ENCODE measurements at places on chromosomes 6 and 20. TPM values are rescaled to one million over a fixed set of nuclear protein-coding genes. Genes with fewer than 3 reads are reported as not detected.

GRCh38 chr6:23910420-23910819 lies 215.6 kb upstream of the NRSN1 start:
- DNase-seq, result no peak
- no peak overlapping the region for H3K4me3 ChIP-seq
- no peaks in the 10 kb centered on the region for H3K4me1 ChIP-seq
- H3K27me3 ChIP-seq, result no peaks in the 10 kb centered on the region
- H3K27ac ChIP-seq, result no peak overlapping the region

DNA sequence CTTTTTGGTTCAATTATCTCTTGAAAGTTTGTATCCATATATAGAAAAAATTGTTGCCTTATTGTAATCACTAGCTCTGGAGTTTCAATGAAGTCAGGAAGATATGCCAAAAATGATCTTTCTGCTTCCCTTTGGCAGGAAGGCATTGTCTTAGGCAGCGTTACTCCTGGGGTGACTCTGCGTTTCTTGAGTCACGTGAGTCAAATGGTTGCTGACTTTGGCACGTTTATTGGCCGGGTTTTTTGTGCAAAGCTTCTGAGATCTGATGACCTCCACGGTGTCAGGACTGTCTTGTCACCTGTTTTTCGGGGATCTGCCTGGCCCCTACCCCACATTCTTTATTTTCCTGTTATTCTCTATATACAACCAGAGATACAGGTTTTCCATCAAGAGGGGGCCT lies 10.4 kb downstream of the PHACTR3 start:
- H3K27me3 ChIP-seq, result peaks cover 4% of the 10 kb centered on the region
- no peak for DNase-seq
- no peaks in the 10 kb centered on the region for H3K4me1 ChIP-seq
- no peaks in the 10 kb centered on the region for H3K36me3 ChIP-seq

- no peaks in the 10 kb centered on the region for H3K4me1 ChIP-seq
- H3K27ac ChIP-seq, result no peak overlapping the region
- no peak for DNase-seq
Measured at GRCh38 chr6:41392246-41392645, 56.8 kb downstream of the NCR2 start.

DNA sequence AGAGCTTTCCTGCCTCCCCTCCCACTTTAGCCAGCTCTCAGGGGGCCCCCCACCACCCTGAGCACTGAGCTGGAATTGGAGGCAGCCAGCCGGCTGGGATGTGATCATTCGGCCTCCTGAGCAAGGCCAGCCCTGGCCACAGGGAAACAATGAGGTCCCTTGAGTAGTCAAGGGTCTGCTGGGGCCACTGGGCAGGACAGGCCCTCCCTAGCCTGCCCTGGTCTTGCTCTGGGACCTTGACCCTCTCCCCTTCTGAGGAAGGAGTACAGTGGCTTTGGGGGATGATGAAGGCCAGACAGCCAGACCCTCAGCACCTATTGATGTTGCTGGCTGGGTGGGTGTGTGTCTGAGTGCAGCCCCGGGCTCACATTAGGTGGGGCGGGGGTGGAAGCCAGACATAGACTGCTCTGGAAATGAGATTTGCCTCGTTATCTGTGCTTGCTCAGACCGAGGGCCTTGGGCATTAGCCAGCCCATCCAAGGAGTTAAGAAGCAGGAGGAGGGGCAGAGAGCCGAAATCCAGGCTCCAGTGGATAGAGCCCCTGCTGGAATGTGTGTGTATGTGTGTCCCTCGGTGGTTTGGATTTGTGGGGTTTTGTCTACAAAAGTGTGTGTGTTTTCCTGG lies 21.3 kb downstream of the CD40 start:
- H3K36me3 ChIP-seq, result no peaks in the 10 kb centered on the region
- no peak overlapping the region for H3K27ac ChIP-seq
- no peak for DNase-seq
- H3K27me3 ChIP-seq, result peaks cover 31% of the 10 kb centered on the region

DNA sequence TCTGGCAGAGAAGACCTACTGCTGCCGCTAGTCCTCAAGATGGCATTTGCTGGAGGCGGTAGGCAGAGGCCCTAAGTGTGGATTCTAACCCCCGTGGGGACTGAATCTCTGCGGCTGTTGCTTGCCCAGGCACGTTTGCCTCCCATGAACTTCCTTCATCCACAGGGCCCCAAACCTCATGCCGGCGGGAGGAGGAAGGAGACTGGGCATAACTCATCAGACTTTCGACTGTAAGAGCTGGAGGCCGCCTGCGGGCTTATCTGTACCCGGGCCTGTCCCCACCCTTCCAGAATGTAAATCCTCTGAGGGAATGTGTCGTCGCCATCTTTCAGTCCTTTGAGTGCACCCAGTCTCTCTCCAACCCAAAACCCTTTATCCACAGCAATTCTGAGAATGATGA lies 990 bp downstream of the ZFP57 start:
- peak overlapping the region; percentile 72 for H3K27ac ChIP-seq
- peaks cover 2% of the 10 kb centered on the region for H3K36me3 ChIP-seq
- peak overlapping the region; percentile 91 for H3K4me3 ChIP-seq
- peaks cover 36% of the 10 kb centered on the region for H3K4me1 ChIP-seq

DNA sequence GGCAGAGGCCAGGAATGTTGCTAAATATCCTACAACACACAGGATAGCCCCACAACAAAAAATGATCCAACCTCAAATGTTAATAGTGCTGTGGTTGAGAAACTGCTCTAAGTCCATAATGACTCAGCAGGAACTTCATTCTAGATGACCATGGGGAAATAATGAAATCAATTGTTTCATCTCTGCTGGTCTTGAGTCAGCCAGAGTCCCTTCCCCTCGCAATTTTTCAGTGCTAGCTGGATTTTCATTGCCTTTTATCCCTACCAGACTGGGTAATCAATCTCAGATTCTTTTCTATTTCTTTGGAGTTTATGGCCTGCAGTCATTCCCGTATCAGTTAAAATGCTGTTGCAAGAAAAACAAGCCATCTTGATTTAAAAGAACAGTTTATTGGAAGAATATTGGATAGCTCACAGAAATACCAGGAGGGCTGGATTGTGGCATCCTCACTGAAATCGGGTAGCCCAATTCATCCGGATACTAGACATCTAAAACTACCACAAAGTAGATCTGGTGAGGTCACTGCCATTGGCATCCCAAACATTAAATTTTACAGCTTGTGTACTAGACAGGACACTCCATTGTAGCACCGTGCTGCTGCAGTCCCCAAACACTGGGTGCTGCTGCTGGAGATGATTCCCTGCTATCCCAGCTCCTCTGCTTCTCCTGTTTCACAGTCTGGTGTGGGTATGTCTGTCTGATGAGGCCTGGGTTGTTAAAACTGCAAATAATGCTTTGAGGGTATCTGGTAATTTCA lies 30.3 kb upstream of the POPDC3 start:
- no peaks in the 10 kb centered on the region for H3K36me3 ChIP-seq
- H3K27ac ChIP-seq, result no peak overlapping the region
- H3K27me3 ChIP-seq, result peaks cover 7% of the 10 kb centered on the region
- DNase-seq, result no peak
- H3K4me1 ChIP-seq, result no peaks in the 10 kb centered on the region

- no peaks in the 10 kb centered on the region for H3K4me1 ChIP-seq
- no peak overlapping the region for H3K4me3 ChIP-seq
- H3K27ac ChIP-seq, result no peak overlapping the region
- H3K27me3 ChIP-seq, result no peaks in the 10 kb centered on the region
- DNase-seq, result no peak
Measured at GRCh38 chr6:119961450-119961849, 611.9 kb upstream of the MAN1A1 start.

DNA sequence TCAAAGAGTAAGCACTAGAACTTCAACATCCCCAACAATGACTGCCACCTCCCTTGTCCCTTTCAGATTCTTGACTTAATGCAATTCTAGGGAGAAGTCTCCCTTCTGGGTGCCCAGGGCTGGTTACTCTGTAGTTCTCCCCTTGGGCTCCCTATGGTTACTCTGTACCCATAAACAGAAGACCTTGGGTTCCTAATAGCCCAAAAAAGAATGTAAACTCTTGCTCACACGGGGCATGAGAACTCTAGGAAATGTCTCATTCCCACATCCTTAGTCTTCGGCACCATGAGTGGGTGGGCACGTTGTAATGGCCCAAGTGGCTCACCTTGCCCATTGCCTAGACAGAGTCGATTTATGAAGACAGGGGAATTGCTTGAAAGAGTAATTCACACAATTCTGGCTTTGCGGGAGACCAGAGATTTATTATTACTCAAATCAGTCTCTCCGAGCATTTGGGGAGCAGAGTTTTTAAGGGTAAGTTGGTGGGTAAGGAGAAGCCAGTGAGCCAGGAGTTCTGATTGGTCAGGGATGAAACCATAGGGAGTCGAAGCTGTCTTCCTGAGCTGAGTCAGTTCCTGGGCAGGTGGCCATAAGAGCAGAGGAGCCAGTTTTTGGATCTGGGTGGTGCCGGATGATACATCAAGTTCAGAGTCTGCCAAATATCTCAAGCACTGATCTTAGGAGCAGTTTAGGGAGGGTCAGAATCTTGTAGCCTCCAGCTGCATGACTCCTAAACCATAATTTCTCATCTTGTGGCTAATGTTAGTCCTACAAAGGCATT lies 61.2 kb upstream of the SIRPG start:
- no peak overlapping the region for H3K27ac ChIP-seq
- peaks cover 1% of the 10 kb centered on the region for H3K27me3 ChIP-seq
- H3K36me3 ChIP-seq, result peaks cover 10% of the 10 kb centered on the region
- no peak overlapping the region for H3K4me3 ChIP-seq

The GCNT2 gene
- 8.9 TPM for total RNA-seq

The DSN1 gene
- total RNA-seq, result 32.4 TPM

The PCED1A gene
- 43.3 TPM for total RNA-seq

The GPR6 gene
- total RNA-seq, result not detected

The ANGPT4 gene
- total RNA-seq, result not detected

Measured in activated naive CD8-positive, alpha-beta T cell treated with anti-CD3 and anti-CD28 coated beads, Interleukin-2, amount 10 ng/mL, durations not matched to agents 7 days and 5 days (primary cell).